Nephron progenitor cell (in vitro differentiated cells): ENCODE measurements at places on chromosomes 13 and 19.

GRCh38 chr19:611481-611868 is 21.8 kb downstream of the HCN2 start:
- no peak for DNase-seq

- DNase-seq = no peak
Measured at GRCh38 chr13:67042556-67042955, 187.6 kb downstream of the PCDH9 start.

GRCh38 chr13:113822266-113822665 is 41.6 kb downstream of the GAS6 start:
- no peak for DNase-seq

GRCh38 chr19:58059003-58059670 is at the start of gene ZNF135:
TSS of gene ZNF135 (plus strand) at chr19:58059282. CDS start at chr19:58060003, 721 bp downstream.
- peak; percentile 68 for DNase-seq

GRCh38 chr13:25775986-25776385 is 275.8 kb downstream of the SHISA2 start:
- no peak for DNase-seq

DNA sequence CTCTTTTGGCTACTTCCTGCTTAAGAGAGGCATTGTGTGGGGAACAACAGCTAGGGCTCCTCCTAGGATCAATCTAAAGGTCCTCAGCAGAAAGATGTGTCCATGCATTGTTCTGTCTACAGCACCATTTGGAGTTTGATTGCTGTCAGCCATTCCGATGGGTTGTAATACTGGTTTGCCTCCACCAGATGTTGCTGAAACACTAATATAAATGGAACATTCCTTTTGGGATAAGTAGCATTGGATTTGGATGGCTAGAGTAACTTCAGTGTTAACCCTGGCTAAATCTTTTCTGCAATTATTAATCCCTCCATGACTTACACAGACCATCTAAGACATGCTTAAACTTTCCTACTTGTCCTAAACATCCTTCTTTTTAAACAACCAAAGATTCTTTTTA is 104.2 kb downstream of the TDRD3 start:
- no peak for DNase-seq

- no peak for DNase-seq
Measured at GRCh38 chr13:106418556-106418955, 116.9 kb downstream of the EFNB2 start.

DNA sequence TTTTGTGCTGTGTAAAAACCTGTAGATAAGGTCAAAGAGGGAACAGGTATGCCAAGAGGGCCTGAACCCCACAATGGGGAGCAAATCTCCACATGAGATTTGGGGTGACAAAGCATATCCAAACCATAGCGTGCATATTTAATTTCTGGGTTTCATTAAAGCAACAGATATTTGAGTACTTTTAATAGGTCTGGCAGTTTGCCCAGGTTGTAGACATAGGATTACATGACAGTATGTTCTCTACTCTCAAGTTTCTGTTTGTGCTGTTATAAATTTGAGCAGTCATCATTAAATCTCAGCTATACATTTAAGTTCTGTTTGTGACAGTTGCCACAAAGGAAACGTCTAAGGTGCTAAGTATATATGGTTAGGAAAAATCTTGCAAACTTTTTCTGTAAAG is 236.4 kb downstream of the ATP8A2 start:
- no peak for DNase-seq

DNA sequence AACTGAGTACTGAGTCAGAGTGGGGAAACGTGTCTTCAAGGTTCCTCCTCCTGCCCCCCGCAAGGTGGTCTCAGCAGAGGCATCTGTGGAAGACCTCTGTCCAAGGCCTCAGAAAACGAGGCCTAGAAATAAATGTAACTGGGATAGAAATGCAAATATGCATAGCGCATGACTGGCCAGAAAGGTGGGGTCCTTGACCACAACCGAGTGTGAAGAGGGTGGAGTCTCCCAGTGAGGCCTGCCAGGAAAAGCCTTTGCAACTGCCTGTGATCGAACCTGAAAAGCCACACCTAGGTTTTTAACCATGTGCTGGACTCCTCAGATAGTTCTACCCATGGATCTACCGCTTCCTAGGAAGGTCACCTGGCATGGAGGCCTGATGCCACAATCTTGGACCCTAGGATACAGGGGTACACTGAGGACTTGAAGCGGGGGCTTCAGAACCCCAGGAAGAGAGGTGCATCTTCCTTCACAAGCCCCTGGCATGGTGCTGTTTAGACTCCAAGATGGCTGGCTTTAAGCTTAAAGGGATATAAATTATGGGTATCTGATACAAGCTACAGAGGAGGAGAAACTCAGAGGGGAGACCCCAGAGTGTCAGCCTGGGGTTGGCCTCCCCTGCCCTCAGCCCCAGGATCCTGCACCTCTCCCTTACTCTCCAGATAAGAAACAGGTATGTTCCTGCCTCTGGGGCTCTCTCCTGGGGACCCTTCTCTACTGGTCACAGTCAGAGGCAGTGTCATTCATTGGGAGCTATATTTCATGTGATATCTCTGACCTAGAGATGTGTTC is 18.3 kb upstream of the SIGLEC6 start:
- no peak for DNase-seq

DNA sequence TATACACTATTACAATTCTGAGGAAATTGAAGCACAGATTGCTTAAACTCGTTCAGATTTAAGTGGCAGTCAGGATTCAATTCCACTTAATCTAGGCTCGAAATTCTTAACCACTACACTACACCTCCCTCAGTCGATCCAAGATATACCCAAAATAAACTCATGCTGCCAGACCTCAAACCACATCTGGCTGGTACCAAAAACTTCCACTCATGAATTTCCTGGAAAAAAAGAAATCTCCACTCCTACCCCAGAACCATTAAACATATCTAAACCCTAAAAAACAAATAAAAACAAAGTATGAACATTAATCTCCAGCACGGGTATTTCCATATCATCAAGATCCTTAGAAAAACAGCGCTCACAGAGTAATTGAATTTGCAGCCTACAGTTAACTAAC is 1.1 kb downstream of the ZFP30 start:
- no peak for DNase-seq

DNA sequence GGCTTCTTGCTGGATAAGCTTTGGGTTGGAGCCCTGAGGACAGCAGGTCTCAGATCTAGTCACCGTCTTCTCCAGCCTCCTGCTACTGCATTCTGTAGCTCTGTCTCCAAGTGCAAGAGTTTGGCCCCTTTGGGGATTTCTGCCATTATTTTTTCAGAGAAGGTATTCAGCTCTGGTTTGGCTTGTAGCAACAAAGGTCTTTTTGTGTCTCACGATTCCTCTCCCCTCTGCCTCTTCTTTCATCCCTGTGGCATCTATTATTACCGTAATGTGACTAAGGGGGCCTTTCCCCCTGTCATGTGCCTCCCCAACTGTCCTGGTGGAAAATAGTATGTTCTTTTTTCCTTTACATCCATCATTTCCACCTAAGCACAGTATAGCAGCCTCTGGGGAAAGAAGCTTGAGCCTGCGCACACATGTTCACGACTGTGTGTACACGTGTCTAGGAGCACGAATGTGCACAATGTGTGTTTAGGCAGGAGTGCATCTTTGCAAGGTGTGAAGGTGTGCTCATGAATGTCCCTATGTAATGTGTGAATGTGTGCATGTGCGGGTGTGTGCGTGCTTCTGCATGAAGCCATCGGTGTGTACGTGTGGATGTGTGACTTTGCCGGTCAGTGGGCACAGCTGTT is 273.9 kb downstream of the ZNF536 start:
- DNase-seq = no peak

GRCh38 chr13:106609116-106609515 is 41.2 kb upstream of the ARGLU1 start:
- DNase-seq = no peak

DNA sequence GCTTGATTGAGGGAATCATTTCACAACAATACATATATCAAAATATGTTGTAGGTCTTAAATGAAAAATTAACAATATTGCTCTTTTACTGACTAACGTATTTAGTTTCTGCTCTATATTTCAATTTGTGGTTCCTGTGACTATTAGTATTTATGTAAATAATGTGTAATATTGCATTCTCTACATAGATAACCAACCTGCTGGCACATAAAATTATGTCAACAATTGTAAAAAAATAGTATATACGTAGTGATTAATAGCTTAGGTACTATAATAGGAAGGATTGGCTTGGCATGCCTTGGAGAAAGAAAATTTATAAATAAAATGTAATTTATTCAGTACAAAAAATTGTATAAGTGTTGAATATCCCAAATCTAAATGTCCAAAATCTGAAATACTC is 1336.1 kb downstream of the PCDH9 start:
- no peak for DNase-seq

- DNase-seq = peak; percentile 81
Measured at GRCh38 chr19:54481326-54481930, 8.3 kb upstream of the CDC42EP5 start.

DNA sequence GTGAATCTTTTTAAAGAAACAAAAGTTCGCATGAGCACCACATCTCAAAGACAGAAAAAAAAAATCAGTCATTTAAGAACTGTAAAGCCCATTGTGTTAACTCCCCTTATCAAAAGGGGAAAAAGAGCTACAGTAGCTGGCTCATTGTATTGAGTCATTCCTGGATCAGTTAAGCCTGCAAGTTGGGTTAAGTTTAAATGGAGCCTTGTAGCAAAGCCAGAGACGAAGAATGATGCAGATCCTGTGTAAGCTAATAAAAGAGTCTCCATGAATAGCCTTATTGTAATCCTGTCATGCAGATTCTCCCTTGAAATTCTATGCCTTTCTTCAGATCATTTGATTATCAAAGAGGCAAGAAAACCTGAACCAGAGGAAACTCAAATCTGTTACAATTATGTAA is 83.8 kb downstream of the CRYL1 start:
- DNase-seq = no peak

DNA sequence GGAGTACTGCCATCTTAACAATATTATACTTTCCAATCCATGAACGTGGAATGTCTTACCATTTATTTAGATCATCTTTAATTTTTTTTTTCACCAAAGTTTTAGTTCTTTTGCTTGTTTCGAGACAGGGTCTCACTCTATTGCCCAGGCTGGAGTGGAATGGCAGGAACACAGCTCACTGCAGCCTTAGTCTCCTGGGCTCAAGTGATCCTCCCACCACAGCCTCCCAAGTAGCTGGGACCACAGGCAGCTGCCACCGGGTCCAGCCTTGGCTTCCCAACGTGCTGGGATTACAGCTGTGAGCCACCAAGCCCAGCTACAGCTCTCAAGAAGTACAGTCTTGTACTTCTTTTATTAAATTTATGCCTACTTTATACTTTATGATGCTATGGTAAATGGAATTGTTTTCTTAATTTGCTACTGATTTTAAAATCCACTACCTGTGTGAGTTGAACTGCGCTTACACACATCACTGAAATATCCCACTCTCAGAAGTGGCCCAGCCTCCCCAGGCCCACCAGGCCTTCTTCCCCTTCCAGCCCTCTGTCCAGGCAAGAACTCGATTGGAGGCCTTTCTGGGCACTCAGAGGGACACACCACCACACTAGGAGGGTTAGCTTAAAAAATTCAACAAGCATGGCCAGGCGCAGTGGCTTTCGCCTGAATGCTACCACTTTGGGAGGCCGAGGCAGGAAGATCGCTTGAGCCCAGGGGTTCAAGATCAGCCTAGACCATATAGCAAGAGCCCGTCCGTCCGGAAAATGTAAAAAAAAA is 1.0 kb upstream of the PGLS start:
- no peak for DNase-seq
